ENCODE measurements at places on chromosomes 13 and 19. TPM values are rescaled to one million over a fixed set of nuclear protein-coding genes. Genes with fewer than 3 reads are reported as not detected.

DNA sequence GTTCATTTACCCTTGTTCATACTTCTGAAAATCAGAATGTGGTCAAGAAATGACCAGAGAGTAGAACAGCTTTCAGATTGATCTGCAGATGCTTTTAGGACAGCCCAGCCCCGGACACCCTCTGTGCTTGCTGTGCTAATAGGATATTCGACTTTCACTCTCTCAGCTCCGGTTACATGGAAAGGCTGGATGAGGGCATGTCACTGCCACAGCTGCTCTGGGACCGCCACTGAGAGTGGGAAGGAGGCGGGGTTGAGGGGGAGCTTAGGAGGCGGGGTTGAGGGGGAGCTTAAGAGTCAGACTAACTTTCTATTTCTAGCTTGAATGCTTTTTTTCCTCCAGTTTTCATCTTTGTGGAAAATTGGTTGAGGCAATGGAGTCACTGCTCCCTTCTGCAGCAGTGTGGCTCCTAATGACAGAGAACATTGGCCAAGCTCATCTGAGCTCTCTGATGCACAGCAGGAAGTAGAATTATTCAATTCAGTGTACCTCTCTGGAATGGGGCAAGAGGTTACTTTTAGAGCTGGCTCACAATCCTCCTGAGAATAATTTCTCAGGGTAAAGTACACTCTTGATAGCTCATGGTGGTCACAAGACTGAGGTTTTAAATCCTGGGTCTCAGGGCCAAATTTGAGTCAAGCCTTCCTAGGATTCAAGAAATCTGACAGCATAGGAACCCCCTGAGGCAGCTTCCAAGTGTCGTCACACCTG, 74.6 kb upstream of the NPAS1 start:
- H3K27me3 ChIP-seq = no peaks in the 10 kb centered on the region
- no peak overlapping the region for H3K4me3 ChIP-seq
- H3K36me3 ChIP-seq = no peaks in the 10 kb centered on the region
- DNase-seq = peak; percentile 73

- no peak for DNase-seq
- H3K27ac ChIP-seq = no peak overlapping the region
- H3K36me3 ChIP-seq = no peaks in the 10 kb centered on the region
Measured at GRCh38 chr13:66159511-66159910, 1070.6 kb downstream of the PCDH9 start.

DNA sequence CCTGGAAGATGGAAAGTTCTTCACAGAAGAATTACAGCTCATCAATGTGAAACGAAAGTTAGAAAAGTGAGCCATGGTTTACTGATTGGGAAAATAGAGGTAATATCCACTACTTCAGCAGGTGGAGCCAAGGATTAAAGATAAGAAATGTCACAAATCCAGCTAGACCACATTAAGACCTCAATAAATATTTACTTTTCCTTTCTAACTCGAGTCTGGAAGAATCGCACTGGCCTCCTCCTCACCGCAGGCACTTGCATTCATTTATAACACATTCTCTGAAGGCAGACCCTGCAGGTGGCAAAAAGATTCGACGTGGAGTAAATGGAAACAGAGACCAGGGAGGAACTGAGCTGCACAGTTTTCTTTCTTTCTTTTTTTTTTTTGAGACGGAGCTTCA, 7.4 kb downstream of the SLC35E1 start:
- H3K4me3 ChIP-seq = no peak overlapping the region
- H3K27ac ChIP-seq = no peak overlapping the region
- H3K27me3 ChIP-seq = no peaks in the 10 kb centered on the region
- DNase-seq = no peak

The CNFN gene
- total RNA-seq = not detected

DNA sequence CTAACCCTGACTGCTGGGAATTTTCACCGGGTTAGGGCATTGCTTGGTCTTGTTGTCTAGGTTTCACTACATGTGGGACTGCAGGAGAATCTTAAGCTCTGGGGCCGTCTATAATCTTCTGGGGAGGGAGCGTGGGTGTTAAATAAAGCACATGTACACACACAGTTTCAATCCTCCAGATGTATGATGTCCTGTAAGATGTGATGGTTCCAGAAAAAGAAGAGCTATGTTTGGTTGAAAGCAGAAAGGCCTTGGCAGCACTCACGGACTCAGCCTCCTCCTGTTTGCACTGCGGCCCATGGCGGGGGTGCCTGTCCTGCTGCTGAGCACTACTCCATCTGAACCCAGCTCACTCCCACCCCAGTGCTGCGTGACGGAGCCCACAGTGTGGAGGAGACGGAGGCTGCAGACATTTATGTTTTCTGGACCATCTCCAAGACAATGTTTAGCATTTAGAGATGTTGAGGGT, 343.5 kb downstream of the TEX29 start:
- H3K4me3 ChIP-seq = no peak overlapping the region
- H3K27me3 ChIP-seq = no peaks in the 10 kb centered on the region
- H3K4me1 ChIP-seq = no peaks in the 10 kb centered on the region
- H3K36me3 ChIP-seq = no peaks in the 10 kb centered on the region
- DNase-seq = no peak
- no peak overlapping the region for H3K27ac ChIP-seq

DNA sequence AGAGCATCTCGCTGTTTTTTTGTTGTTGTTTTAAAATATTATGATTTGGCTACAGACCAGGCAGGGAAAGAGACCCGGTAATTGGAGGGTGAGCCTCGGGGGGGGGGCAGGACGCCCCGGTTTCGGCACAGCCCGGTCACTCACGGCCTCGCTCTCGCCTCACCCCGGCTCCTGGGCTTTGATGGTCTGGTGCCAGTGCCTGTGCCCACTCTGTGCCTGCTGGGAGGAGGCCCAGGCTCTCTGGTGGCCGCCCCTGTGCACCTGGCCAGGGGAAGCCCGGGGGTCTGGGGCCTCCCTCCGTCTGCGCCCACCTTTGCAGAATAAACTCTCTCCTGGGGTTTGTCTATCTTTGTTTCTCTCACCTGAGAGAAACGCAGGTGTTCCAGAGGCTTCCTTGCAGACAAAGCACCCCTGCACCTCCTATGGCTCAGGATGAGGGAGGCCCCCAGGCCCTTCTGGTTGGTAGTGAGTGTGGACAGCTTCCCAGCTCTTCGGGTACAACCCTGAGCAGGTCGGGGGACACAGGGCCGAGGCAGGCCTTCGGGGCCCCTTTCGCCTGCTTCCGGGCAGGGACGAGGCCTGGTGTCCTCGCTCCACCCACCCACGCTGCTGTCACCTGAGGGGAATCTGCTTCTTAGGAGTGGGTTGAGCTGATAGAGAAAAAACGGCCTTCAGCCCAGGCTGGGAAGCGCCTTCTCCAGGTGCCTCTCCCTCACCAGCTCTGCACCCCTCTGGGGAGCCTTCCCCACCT, 183.3 kb downstream of the KDM4B start:
- H3K4me1 ChIP-seq = peaks cover 8% of the 10 kb centered on the region
- H3K36me3 ChIP-seq = peaks cover 13% of the 10 kb centered on the region
- no peaks in the 10 kb centered on the region for H3K27me3 ChIP-seq

GRCh38 chr19:19750842-19751790, 18.2 kb upstream of the ZNF14 start:
- H3K4me1 ChIP-seq = no peaks in the 10 kb centered on the region
- no peak overlapping the region for H3K27ac ChIP-seq
- no peak for DNase-seq
- H3K36me3 ChIP-seq = no peaks in the 10 kb centered on the region
- H3K4me3 ChIP-seq = no peak overlapping the region

The CRTC1 gene
- 4.0 TPM for total RNA-seq

GRCh38 chr19:920051-920864, 3.1 kb downstream of the KISS1R start:
- no peaks in the 10 kb centered on the region for H3K36me3 ChIP-seq
- no peak overlapping the region for H3K27ac ChIP-seq
- DNase-seq = no peak
- no peaks in the 10 kb centered on the region for H3K4me1 ChIP-seq

GRCh38 chr19:33866696-33867095, 70.0 kb downstream of the KCTD15 start:
- DNase-seq = no peak
- H3K27me3 ChIP-seq = no peaks in the 10 kb centered on the region
- no peak overlapping the region for H3K4me3 ChIP-seq
- H3K4me1 ChIP-seq = peaks cover 9% of the 10 kb centered on the region
- H3K36me3 ChIP-seq = no peaks in the 10 kb centered on the region
- no peak overlapping the region for H3K27ac ChIP-seq

Measured in right atrium auricular region (tissue), 2 donors.